ENCODE measurements at places on chromosomes 11 and 22. TPM values are rescaled to one million over a fixed set of nuclear protein-coding genes. Genes with fewer than 3 reads are reported as not detected.

Gene TTC38
- polyA plus RNA-seq: 34.2 TPM

Gene BLID
- not detected for polyA plus RNA-seq

Gene CCDC188
- 2.3 TPM for polyA plus RNA-seq

Gene CLDN5
- 62.5 TPM for polyA plus RNA-seq

Gene KRTAP5-11
- polyA plus RNA-seq: not detected

Gene PES1
- 57.4 TPM for polyA plus RNA-seq

Gene PAMR1
- polyA plus RNA-seq: 9.6 TPM

Gene JHY
- polyA plus RNA-seq: 10.0 TPM

Gene SCGB1C1
- polyA plus RNA-seq: not detected

Gene WNT7B
- 12.5 TPM for polyA plus RNA-seq

DNA sequence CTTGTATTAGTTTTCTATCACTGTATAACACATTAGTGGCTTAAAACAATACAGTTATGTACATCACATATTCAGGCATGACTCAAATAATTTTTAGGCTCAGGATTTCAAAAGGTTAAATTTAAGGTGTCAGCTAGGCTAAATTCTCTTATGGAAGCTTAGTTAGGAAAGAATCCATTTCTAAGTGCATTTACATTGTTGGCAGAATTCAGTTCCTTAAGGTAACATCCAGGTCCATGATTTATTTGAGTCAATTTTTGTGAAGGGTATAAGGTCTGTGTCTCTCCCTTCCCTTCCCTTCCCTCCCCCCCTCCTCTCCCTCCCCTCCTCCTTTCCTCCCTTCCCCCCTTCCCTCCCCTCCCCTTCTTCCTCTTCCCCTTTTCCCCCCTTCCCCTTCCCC lies 399.0 kb upstream of the CNTN5 start:
- DNase-seq: no peak

DNA sequence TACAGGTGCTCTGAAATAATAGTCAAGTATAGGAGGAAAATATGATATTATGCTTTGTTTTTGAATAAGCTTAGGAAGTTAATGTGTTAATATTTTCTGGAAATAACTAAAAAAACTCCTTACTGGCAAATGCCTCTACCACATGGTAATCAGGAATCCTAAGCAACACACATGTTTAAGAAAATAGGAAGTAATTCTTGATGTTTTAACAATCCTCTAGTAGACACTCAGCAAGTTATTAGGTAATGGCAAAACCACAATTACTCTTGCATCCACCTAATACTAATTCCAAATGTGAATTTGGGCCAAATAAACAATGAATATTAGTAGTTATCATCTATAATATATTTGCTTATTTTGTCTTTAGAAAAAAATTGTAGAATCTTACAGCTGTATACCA lies 53.6 kb downstream of the SLC35F2 start:
- no peak for DNase-seq

- no peak for DNase-seq
These were observed 120.1 kb upstream of the SLC5A12 start for GRCh38 chr11:26841818-26842473.

DNA sequence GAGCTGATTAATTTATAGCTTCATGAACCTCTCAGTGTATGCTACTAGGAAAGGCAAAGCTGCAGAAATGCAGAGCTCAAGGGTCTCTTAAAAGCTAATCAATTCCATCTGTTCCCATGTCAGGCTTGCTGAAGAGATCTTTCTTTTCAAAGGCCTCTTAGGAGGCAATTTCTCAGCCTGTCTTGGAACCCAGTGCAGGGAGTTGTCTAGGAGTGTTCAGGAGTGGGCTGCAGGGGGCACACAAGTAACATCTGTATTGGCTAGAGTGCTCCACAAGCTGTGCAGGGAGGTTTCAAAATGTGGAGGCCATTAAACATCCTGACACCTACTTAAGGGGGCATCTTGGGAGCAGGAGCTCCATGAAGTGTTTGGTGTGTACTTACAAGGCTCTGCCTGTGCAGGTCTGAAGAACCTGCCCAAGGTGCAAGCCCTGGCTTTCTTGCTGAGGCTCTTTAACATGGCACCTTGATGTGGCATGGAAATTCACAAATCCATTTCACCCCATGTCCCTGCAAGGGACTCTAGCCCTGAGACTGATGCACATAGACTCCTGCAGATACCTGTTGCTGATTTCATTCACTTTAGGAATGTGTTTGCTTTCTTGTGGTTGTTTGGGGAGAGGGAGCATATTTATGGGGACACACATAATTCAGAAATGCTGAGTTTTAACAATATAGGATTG lies 134.7 kb downstream of the ME3 start:
- no peak for DNase-seq

GRCh38 chr11:13861411-13861810 lies 101.1 kb upstream of the SPON1 start:
- no peak for DNase-seq

GRCh38 chr11:12241401-12241800 lies 131.0 kb downstream of the MICAL2 start:
- DNase-seq: no peak

GRCh38 chr11:130042093-130042591 lies 27.6 kb upstream of the APLP2 start:
- DNase-seq: no peak

DNA sequence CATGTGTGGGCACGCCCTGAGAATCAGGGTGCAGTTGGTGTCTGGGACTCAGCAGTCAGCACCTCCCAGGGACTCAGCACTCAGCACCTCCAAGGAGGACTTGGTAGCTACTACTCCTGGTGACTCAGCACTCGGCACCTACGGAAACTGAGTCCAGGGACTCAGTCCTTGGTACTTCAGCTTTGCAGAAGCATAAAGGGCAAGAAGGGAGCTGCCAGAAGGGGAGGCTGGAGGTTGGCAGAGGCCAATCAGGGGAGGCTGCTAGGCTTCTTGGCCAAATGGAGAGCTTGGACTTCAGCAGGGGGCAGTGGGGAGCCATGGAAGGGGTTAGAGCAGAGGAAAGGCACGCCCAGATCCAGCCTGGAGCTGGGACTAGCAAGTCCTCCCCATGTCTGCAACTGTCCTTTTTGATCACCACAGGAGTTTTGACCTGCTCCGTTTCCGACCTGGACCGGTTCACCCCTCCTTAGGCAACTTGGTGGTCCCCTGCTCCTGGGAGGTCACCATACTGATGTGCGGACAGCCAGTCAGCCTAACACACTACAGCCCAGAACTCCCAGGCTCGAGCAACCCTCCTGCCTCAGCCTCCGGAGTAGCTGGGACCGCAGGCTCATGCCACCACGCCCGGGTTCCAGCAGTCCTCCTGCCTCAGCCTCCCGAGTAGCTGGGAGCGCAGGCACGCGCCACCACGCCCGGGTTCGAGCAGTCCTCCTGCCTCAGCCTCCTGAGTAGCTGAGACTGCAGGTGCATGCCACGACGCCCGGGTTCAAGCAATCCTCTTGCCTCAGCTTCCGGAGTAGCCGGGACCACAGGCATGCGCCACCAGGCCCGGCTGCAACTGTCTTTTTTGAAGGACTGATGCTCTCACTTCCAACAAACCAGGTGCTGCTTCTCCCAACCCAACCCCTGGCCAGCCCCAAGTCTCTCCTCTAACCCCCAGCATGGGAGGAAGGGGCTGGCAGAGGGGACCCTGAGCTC lies 1.5 kb downstream of the ANO9 start:
- no peak for DNase-seq

DNA sequence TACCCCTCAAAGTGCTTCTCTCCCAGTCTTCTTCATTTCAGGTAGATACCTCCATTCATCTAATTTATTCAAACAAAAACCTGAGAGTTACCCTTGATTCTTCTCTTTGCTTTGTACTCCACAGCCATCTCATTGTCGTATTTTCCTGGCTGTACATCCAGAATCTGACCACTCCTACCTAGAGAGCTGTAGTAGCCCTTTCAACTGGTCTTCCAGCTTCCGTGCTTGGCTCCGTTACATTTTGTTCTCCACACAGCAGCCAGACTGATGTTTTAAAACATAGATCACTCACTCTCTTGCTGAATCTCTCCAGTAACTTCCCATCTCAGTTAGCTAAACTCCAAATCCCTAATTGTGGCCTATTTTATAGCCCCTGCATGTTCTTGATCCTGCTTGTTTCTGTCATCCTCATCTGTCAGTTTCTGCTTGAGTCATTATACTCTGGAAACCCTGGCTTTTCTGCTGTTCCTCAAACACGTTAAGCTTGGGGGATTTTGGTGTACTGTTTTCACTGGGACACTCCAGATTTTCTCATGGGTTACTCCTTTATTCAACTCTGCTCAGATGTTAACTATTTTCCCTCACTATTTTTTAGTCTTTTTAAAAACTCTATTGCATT lies 7.4 kb downstream of the SPCS2 start:
- DNase-seq: no peak

DNA sequence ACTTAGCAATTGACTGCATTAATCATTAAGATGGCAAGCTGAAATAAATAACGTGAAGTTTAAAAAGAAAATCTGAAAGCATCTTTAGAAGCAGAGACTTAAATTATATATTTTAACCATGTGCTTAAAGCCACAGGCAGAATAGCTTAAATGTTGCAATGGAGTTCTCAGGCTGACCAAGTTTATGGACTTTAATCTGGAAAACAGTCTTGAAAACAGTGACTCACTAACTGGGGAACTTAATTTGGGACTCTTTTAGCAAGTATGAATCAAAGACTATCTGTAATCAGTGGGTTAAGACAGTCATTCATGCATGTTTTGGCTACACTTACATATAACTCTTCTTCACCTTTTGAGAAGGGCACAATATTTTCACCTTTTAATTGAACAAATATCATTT lies 12.6 kb upstream of the GLYATL1 start:
- no peak for DNase-seq

DNA sequence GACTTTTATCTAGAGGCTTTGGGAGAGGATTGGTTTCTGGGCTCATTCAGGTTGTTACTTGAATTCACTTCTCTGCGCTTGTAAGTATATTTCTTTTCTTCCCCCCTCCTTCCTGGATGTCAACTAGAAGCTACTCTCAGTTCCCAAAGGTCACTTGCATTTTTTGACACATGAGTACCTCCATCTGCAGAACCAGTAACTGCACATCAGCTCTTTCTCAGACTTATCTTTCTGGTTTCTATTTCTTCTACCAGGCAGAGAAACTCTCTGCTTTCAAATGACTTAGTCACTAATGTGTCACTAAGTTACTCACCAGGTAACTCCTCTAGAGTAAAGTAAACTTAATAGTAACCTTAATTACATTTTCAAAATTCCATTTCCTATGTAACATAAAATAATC lies 773.0 kb upstream of the LUZP2 start:
- DNase-seq: no peak

DNA sequence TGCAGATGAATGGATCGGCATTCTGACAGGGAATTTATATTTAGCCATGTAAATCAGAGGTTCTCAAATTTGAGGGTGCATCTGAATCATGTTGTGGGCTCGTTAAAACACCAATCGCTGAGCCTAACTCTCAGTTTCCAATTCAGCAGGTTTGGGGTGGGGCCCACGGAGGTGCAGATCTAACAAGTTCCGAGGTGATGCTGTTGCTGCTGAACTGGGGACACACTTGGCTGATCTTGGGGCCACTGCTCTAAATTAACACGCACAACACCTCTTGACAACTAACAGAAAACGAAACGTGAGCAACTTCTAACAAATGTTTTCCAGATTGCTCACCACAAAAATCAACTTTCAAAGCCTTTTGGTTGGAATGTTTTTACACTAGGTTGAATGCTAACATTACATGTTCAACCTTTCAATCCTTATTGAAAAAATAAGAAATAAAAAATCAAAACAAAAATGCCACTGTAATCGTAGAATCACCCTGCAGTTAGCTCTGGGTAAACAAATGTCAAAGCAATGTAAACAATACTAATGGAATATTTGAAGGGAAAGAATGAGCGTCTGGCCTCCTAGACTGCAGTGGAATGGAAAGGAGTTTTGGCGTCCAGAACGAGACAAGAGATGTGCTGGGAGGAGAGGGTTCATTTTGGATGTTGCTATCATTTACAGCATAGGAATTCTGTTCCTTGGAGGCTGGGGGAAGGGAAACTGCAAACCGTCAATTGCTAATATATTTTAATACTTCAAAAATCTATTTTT lies 68.3 kb upstream of the SLC6A5 start:
- no peak for DNase-seq

- no peak for DNase-seq
These were observed 22.6 kb downstream of the MPPED1 start for GRCh38 chr22:43434275-43434927.

GRCh38 chr11:15765530-15765929 lies 590.8 kb downstream of the SOX6 start:
- no peak for DNase-seq

DNA sequence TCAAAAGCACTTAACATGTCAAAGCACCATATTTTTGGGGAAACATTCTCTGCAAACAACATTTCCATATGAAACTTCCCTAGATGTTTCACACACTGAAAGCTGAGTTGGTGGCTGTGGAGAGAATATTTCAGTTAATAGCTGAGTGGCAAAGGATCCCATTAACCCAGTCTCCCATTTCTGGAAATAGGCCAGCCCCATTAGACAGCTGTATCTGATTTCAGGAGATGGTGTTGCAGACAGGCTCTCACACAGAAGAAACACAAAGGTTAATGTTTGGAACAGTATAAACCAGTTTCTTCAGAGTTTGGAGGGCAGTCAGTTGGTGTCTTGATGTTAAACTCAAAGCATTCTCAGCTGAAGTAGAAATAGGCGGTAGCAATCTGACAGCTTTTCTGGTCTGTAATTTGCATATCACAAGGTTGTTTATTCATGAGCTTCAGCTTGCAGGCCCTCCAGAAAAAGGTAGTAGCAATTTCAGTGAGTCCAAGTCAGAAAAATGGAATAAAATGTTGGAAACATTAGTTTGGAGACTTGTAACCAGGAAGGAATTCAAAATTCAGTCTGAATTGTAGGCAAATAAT lies 15.5 kb upstream of the ZBTB44 start:
- no peak for DNase-seq

GRCh38 chr11:116615211-116615865 lies 157.4 kb downstream of the BUD13 start:
- DNase-seq: no peak

GRCh38 chr22:20115691-20116375 lies at the start of gene RANBP1:
RANBP1 (plus strand) TSS chr22:20116104; CDS start chr22:20116185, 81 bp downstream.
- DNase-seq: no peak

DNA sequence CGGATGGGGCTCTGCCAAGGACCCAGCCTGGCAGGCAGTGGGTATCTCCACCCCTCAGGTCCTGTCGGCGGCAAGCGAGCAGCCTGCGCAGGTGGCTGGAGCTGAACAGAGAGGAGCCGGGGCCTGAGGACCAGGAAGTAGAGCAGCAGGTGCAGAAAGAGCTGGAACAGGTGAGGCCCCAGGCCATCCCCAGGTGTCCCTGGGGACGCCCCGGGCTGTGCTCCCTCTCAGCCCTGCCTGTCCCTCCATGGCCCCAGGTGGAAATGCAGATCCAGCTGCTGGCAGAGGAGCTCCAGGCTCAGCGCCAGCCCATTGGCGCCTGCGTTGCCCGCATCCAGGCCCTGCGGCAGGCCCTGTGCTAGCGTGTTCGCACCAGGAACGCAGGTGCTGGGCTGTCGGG lies 44.0 kb downstream of the PISD start:
- DNase-seq: no peak

GRCh38 chr22:47310601-47311000 lies 548.2 kb downstream of the TBC1D22A start:
- DNase-seq: no peak

- peak; percentile 93 for DNase-seq
These were observed 4.3 kb upstream of the AMPD3 start for GRCh38 chr11:10450462-10451425.

- DNase-seq: no peak
These were observed 6.9 kb upstream of the MS4A14 start for GRCh38 chr11:60389279-60389910.

GRCh38 chr22:40050258-40050657 lies 55.5 kb downstream of the FAM83F start:
- DNase-seq: no peak
